Heart left ventricle (tissue), 16 donors: ENCODE measurements at places on chromosomes 3 and 15.

DNA sequence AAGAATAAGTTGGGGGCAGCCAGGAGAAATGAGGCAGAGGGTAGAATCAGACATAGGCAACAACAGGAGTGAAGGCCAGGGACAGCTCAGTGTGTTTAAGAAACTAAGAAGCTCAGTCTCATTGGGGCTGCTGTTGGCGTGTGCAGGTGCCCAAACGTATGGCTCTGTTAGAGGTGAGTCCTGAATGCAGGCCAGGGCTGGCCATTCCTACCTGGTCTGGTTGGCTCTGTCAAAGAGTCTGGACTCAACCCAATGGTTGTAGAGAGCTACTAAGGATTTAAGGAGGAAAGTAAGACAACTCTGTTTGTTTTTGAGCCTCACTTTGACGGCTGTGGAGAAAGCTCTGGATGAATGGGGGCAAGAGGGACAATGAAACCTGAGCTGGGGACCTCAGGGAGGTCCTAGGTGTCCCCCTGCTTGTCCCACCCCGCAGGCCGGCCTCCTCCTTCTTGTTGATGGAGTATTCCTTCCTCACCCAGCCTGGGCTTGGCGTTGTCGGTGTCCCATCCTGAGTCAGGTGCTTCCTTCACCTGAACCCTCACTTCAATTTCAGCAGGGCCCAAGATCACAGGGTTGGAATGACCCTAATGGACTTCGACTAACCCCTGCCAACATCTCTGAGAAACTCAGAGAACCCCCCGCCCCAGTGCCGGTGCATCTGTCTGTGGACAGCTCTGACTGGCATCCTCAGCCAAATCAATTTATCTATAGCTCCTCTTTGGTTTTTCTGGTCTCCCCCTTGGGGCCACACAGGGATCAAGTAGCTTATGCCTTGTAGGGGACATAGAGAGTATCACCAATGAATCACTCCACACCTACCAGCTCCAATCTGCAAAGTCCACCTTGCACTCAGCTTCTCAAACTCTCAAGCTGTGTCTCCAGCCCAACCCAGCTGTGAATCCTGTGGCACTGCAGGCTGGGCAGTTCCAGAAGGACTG lies 8.3 kb downstream of the ITGA11 start:
- DNase-seq = no peak

DNA sequence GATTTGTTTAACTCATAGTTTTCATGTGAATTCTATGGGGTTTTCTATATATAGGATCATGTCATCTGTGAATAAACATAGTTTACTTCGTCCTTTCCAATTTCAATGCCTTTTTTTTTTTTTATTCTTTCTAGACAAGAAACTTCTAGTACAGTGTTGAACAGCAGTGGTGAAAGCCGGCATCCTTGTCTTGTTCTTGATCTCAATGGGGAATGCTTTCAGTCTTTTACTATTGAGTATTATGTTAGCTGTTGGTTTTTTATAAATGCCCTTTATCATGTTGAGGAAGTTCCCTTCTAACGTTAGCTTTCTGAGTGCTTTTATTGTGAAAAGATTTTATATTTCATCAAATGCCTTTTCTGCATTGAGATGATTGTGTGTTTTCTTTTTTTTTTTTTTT lies 69.0 kb downstream of the SLMAP start:
- no peak for DNase-seq

- DNase-seq = no peak
Measured at GRCh38 chr3:165640970-165641369, 196.3 kb downstream of the BCHE start.

- no peak for DNase-seq
Measured at GRCh38 chr3:153146191-153147053, 15.6 kb upstream of the RAP2B start.

DNA sequence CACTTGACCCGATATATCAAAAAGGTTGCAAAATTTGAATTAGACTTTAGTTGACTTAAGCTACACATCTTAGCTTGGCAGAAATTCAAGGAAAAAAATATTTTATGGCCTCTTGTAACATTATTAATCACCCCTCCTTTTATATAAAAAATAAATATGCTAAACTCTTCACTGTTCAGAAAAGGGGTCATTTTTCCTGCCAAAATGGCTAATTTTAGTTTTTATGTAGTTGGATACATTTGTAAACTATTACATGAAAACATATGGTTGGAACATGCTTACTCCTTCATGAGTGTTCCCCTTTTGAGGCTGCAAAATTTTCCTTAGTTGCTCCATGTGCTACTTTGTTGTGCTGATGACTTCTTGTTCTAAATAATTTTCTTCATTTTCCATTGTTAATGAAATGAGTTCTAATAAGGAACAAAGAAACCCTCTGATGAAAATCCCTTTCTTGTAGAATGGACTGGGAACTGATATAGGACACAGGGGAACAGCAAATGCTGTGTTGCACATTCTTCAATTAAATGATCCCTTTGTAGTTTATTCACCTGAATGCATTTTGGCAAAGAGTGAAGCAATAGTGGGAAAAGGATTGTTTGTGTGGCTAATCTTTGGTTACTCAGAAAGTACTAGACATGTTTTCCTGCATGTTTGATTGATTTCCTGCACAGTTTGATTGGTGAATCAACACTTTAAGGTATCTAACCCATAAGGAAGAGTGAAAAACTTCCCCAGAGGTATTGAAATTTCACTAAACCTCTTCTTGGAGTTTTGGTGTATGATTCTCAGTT lies 349.3 kb downstream of the TIGIT start:
- no peak for DNase-seq

DNA sequence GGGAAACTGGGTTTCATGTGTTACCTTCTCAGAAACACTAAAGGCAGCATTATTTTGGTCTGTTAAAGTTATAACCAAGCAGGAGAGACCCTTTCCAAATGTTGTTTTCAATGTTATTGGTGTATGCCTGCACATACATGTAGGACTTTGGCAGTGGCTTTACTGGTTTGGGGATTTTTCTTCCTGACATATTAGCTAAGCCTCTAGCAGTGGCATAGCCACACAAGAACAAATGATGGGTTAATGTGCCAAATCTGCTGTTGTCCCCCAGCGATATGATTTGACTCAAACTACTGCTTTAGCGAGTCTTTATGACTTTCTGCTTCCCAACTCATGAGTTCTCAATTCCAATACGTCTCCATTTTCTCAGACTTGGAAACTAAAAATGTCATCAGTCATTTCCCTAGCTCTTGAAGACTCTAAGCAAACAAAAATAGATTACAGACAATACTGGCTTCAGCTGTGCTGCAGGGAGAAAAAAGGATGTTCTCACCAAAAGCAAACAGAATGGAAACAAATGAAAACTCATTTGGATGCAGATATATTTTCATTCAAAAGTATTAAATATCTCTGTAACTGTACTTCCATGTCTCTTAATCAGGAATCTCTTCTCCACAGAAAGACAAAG lies 29.6 kb downstream of the TPM1 start:
- DNase-seq = no peak
